ENCODE measurements at places on chromosomes 7 and 10. TPM values are rescaled to one million over a fixed set of nuclear protein-coding genes. Genes with fewer than 3 reads are reported as not detected.

DNA sequence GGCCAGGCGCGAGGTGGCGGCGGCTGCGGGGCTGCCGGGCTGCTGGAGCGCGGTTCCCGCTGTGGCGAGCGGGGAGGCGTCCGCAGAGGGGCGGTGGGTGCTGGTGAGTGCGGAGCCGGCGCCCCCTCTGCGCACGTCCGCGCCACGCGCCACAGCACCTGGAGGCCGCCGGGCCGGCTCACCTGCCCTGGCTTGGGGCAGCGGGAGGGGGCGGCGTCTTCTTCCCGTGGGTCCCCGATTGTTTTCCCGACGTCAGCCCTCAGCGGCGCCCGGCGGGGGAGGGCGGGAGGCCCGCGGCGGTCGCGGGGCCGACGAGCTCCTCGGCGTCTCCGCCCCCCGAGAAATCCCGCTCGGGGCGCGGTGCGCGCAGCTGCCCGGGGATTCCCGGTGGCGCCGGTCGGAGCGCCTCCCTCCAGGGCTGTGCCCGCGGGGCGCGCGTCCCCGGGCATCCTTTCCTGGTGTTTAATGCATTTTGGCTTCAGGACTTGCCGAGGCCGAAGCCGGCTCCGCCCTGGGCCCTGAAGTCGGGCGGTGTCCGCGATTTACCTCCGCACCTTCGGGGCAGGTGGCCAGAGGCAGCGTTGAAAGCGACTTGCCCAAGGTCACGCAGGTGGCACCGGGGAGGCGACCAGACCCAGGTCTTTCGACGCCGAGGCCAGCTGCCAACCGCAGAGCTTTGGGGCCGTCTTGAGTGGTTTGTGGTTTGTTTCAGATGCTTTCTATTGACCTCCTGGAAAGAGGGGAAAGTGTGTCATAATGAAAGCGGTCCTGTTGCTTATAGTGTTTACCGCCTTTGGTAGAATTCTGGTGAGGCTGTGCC, 561 bp downstream of the PLEKHA1 start:
- DNase-seq: no peak

DNA sequence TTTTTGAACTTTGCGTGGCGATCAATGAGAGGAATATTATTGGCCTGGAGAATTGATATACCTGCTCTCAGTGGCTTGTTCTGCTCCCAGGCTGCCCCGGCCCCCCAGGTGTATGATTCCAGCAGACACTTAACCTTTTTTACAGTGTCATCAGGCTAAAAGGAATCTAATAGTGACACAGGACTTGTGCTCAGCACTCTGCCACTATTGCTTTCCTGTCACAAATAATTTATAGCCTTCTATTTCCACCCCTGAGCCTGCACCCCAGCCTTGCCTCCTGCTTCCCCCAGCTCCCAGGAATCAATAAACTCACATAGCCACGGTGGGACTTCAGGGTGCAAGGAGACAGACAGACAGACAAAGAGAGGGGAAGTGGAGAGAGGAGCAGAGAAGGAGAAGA, 28.3 kb downstream of the PAX2 start:
- DNase-seq: no peak

DNA sequence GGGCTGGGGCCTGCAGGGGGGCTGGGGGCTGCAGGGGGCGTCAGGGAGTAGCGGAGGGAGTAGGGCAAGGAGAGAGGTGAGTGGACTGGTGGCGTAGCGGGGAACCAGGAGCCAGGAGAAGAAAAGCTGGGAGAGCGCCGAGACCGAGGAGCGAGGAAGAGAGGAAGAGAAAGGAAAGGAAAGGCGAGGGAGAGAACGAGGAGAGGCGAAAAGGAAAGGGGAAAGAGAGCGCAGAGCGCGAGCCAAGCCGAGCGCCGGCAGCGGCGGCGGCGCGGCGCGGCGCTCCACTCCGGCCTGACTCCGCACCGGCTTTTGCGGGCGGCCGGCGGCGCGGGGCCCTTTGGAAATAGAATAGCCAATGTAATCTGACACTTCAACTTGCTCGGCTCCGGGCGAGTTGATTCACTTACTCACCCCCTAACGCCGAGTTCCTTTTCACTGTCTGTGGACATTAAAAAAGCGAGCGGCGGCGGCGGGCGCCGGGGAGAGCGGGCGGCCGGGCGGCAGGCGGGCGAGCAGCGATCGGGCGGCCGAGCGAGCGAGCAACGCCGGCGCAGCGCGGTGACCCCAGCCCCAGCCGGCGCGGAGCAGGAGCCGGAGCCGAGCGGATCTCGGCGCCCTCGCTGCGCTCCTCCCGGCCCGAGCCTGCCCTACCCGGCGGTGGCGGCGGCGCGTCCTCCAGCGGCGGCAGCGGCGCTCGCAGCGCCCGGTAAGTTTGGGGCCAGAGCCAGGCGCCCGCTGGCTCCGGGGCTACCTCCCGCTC, at the start of gene ZMIZ1:
Gene ZMIZ1 (plus strand): TSS at position 405 of the 763 bp plus-strand sequence. CDS start 132,667 bp downstream, outside the sequence.
- peak; percentile 61 for DNase-seq

DNA sequence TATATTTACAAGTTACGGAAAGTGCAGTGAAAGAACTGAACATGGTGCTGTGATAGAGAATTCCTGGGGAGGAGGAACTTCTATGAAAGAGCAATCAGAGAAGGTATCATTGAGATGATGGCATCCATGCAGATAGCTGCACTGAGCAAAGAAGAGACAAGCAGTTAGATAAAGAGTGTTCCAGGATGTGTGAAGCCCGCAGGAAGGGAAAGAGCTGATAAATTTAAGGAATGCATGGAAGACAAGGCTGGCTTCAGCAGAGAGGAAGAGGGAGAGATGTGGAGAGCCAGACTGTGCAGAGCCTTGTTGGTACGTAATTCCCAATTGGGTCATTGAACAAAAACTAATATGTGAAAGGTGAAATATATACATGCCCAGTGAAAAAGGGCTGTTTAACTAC, 538.9 kb downstream of the INHBA start:
- DNase-seq: no peak

- DNase-seq: no peak
Observed at GRCh38 chr7:95322854-95323253, 1.5 kb downstream of the PON1 start.

DNA sequence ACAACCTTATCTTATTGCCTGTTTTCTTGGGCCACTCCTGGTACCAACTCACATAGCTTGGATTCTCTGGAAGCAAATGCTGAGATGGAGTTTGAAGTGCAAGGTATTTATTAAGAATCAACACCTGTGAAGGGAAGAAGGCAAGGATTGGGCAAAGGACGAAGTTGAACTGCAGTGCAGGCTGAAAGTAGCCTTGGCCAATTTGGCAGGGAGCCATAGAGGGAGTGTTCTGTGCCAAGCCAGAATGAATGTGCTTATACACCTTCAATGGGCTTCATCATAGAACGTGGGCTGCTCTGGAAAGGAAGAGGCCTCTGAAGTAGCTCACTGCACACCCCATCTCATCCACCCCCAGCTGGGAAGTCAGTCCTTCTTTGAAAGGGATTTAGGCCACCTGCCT, 79.8 kb upstream of the IFRD1 start:
- DNase-seq: no peak

- DNase-seq: no peak
Observed at GRCh38 chr10:61961278-61961677, 59.8 kb downstream of the ARID5B start.

- DNase-seq: no peak
Observed at GRCh38 chr10:61120805-61121204, 176.8 kb upstream of the RHOBTB1 start.

DNA sequence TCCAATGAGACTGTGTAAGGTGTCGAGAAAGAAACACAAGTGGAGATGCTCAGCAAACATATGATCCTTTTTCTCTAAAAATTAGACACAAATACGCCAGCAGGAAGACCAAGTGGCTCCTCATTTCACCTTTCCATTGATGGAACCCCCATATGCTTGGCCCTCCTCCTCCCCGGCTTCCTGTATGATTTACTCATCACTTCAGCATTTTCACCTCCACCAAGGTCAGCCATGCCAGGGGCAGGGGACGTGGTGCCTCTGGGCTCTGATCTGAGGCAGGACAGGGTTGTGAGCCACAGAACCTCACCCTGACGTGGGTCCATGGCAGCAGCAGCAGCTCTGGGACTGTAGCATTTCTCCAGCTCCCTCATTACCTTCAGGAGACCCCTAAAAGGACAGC, 116.8 kb upstream of the PFKP start:
- no peak for DNase-seq

GRCh38 chr10:106515206-106515790, 649.2 kb downstream of the SORCS1 start:
- DNase-seq: peak; percentile 2

DNA sequence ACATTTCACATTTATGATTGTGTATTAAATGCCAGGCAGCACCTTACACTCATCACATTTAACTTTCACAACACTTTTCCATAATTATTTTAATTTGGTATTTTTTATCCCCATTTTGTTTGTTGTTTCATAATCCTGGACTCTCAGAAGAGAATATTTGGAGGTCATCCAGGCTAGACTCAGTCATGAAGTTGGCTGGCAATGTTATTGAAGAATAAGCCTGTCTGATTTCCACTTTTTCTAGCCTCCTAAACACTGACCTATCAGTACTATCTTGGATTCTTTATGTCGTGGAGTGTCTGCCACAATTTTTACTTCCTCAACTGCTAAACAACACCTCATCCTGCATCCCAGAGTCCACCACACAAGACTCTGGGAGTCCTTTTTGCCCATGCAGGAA, 372.3 kb upstream of the NRP1 start:
- DNase-seq: no peak

DNA sequence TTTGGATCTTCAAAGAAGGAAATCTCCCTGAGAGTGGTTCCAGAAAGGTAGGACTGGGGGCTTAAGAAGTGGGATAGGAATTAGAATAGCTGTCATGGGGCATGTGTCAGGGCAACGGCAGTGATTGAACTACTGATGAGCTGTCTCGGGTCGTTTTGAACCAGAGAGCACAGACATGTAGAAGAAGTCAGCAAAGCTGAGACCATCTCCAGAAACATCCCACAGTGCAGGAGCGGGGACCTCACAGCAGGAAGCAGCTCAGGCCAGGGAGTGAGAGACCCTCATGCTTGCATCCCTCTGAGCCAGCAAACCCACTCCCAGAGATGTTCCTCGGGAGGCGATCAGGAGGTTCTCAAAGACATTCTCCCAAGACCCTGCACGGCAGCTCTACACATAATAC, 60.1 kb downstream of the AOC1 start:
- DNase-seq: no peak

DNA sequence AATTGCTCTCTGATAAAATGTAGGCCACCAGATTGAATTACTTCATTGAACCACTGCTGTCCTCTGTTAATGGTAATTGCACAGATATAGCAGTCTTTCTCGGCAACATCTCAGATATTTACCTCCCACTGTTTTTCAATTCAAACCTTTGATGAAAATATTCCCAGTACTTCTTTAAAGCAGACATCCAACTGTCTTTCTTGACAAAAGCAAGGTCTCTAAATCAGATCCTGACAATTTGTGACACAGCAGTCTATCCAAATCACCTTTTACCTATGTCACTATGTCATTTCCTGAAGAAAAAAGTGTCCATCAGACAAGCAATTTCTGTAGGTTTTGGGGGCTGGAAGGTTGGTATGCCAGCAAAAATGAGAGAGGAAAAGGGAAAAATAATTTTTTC, 555.7 kb downstream of the AUTS2 start:
- DNase-seq: no peak

DNA sequence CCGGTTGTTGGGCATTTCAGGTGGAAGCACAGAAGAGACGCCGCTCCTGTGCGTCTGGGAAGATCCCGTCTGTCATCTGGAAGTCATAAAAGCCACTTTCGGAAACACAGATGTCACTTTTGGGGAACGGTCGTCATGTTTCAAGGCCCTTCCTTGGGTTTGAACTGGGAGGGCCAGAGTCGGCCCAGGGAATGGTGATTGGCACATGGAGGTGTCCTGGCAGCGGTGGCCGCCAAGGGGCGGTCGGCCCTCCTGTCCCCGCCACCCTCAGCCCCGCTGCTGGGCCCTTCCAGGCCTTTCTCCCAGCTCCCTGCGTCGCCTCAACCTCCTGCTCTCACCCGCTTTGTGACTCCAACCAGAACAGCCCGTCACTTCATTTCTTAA, 115.2 kb upstream of the SFMBT2 start:
- DNase-seq: no peak

DNA sequence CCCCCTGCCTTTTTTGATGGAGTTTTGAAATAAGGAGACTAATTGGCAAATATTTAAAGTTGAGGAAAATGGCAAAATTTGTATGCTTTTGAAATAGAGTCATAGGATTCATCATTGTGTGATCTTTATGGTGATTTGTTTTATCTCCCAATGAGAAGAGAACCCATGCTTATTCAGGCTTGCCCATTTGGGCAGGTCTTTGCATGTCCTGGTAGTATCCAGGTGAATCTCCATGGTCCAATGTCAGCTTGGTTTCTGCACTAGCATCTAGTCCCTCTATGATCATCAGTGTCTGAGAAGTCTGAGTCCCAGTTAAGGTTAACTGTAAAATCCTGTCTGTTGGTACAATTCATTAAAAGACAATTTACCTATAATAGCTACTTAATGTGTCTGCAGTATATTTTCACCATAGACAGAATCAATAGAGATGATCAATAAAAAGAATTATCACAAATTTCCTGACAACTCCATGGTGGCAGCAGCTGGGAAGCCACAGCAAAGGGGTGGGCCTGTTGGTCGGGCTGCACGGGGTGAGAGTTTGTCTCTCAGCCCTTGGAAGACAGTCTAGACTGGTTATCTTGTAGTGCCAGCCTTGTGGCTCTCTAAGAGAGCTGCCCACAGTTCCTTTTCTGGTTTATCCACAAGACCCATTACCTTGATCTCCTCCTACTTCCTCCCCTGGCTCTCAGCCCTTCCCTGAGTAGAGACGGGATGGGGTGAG, 22.2 kb upstream of the BMPER start:
- no peak for DNase-seq

DNA sequence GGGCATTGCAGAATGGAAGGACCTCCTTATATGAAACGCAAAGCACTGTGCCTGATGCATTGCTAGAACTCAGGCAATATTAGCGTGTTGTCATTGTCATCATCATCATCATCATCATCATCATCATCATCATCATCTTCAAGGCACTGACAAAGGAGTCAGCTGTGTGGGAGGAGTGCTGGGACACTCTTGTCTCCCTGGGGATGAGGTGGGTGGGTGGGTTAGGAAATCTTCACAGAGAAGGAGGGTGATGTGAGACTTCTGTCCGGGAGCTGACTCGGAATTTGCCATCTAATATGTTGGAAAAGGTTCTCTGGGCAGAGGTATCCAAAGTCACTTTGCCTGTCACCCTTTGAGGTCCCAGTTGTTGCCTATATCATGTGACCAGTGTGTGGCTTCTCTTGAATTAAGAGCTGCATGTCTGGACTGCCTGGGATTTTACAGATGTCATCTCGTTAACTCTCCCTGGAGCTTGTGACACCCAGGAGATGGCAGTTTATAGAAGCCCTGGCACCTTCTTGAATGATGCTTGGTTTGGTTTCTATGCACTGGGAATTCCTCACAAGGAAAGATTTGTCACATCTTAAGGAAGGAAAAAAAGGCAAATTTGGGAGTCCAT, 7.1 kb downstream of the HTRA1 start:
- DNase-seq: no peak

RNF133 gene
- total RNA-seq: 0.68 TPM

FXYD4 gene
- not detected for total RNA-seq

PDSS1 gene
- 7.9 TPM for total RNA-seq

LRRC61 gene
- 63.4 TPM for total RNA-seq

ITIH5 gene
- 1.5 TPM for total RNA-seq

ATRNL1 gene
- 11.4 TPM for total RNA-seq

KCND2 gene
- 0.27 TPM for total RNA-seq

GAD2 gene
- total RNA-seq: not detected
